ENCODE measurements at places on chromosomes 13 and 19. TPM values are rescaled to one million over a fixed set of nuclear protein-coding genes. Genes with fewer than 3 reads are reported as not detected.

Gene LYPD3
- total RNA-seq = 0.38 TPM

Gene ZNF625
- 2.8 TPM for total RNA-seq

Gene FCER2
- not detected for total RNA-seq

Gene ICAM5
- total RNA-seq = 0.16 TPM

Gene LGALS4
- total RNA-seq = not detected

Gene GPR183
- 0.13 TPM for total RNA-seq

Gene CDX2
- total RNA-seq = not detected

Gene PSG5
- total RNA-seq = 0.33 TPM

Gene ZNF850
- total RNA-seq = 2.6 TPM

Gene PLPP2
- total RNA-seq = 15.3 TPM

Gene CCL25
- not detected for total RNA-seq

Gene LILRA2
- not detected for total RNA-seq

Gene TEKTIP1
- total RNA-seq = not detected

Gene SYT5
- total RNA-seq = not detected

Gene NKG7
- total RNA-seq = not detected

Gene CEACAM19
- 3.9 TPM for total RNA-seq

Gene RNF225
- total RNA-seq = 0.13 TPM

Gene RGCC
- total RNA-seq = 1.6 TPM

Gene GSX1
- total RNA-seq = not detected

Gene NAT14
- total RNA-seq = 27.2 TPM

Gene ZNF578
- total RNA-seq = 0.16 TPM

Gene STOML3
- total RNA-seq = not detected

Gene C1QTNF9
- not detected for total RNA-seq

Gene NUP58
- 87.3 TPM for total RNA-seq

Gene PDX1
- not detected for total RNA-seq

Data from mesangial cell (primary cell).